Bone marrow (tissue), 2 donors: ENCODE measurements at places on chromosomes 13 and 19.

- DNase-seq: no peak
These were observed 531.1 kb downstream of the DCT start for GRCh38 chr13:93948162-93948922.

GRCh38 chr19:3302755-3303154 lies 63.6 kb upstream of the NFIC start:
- no peak for DNase-seq

DNA sequence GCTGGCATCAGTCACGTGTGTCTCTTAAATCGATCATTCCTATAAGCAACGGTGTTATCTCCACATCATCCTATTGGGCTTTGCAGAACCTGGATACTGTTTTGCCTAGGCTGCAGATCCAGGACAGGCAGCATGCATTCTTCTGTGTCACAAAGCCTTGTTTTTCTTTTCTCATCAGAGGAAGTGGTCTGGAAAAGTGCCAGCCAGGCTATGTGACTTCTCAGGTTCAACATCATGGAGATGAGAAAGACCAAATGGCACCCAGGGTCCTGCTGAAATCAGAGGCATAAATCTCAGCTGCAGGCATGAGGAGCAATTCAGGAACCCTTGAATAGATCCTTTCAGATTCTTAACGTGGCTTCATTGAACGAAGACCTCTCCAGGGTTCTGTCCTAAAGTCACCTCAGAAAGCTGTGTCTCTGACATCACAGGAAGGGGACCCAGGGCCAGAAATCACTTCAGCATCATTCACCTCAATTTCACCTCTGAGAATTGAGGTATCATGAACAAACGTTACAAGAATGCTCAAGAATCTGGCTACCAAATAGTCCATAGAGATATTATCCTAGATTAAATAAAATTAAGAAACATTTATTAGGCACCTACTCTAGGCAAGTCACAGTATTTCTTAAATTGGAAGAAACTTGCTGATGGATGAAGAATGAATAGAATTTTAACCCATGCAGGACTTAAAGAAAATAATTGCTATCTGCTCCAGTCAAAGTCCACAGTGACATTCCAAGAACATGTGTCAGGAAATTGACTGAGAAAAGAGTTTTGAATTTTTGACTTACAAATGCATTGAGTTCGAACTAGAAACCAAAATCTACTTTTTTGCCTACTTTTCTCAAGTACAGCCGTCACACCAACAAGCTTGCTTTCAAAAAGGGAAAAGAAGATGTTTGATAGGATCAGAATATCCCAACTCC lies 124.1 kb downstream of the COG6 start:
- no peak for DNase-seq

DNA sequence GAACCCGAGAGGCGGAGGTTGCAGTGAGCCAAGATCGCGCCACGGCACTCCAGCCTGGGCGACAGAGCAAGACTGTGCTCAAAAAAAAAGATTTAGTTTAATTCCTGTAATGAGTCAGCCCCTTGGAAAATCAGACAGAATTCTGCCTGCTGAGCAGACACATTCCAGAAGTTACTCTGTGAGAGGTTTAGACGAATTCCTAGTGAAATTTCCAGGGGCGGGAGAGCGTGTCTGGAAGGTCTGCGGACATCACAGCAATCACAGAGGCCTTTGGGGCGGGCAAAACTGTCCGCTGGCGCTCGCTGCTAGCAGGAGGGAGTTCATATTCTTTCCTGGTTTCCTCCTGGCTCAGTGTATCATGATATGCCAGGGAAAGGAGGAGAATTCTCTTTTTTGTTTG lies 17.5 kb downstream of the MISP start:
- DNase-seq: no peak

DNA sequence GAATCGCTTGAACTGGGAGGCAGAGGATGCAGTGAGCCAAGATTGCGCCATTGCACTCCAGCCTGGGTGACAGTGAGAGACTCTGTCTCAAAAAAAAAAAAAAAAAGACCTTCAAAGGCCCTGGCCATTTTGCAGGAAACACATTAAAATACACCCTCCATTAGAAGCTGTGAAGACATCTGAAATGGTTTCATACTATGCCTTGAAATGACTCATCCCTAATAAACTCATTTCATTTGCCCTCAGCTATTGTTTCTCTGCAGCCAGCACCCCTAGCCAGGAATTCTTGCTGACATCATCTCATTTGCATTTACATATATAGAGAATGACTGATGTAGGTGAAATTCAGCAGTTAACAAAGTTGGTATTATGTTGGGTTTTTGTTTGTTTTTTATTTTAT lies 8.7 kb downstream of the EML2 start:
- no peak for DNase-seq

- DNase-seq: no peak
These were observed 506.6 kb downstream of the EFNB2 start for GRCh38 chr13:106028911-106029310.

DNA sequence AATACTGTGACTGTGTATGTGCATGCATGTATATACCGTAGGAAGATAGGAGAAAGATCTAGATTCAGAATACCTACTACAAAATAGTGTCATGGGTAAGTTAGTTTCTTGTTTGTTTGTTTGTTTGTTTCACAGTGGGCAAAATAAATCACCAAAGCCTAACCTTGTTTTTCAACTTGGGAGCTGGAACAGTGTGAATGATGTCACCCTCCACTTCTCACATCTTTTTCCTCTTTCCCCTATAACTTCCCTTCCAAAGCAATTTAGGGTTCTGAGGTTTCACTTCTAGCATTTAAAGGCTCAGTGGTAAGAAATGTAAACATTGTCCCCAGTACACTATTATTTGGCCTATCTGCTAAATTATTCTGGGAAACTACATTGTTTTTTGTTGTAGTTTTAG lies 5.4 kb downstream of the KCTD4 start:
- no peak for DNase-seq

DNA sequence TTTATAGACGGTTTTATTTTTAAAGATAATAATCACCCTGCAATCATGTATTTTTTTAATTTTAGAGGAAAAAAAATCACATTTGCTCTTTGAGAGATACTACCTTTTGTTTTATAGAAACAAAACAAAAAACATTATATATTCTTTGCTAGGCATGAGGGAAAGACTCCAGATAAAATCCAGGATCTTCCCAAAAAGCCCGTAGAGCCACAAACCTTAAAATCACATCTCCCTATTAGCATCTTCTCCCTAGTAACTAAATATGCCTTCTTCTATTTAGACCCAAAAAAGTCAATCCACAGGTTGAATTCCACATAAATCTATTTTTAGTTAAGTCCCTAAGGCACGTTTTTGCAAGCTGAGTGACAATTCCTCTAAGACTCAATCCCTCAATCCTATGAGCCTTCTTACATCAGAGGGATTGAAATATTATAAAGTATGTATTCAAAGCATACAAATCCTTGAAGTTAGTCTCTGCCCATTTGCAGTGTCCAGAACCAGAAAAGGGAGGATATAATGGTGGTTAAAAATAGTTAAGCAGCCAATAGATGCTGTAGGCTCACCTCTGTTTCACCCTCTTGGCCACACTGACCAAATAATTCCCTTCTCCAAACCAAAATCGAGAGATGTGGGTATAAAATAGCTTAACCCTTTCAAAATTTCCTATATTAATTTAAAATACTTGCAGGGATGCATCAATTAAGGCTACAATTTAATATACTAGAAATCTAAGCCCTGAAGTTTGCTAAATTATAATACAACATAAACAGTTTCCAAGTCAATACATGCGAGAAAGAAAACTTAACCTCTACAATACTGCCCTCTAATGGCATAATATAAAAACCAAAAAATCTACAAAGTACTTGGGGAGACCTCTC lies 64.0 kb downstream of the SERP2 start:
- DNase-seq: no peak

DNA sequence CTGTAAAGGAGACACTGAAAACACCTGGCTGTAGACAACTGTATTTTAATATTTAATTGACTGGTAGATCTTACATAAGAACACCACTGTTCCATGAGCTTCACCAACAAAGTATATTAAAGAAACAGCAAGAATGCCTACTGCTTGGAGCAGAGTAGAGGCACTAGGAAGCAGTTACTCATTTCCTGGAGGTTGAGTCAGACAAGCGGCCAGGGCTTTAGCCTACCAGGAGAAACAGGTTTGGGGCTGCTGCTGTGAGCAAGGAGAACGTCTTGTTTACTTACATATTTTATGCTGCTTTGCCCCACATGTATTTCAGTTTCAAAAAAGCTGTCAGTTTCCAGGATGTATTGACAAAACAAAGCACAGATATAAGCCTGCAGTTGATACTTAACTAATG lies 33.4 kb downstream of the ALG5 start:
- DNase-seq: no peak

GRCh38 chr13:27463500-27463899 lies 13.1 kb upstream of the MTIF3 start:
- DNase-seq: no peak

GRCh38 chr19:11580116-11580515 lies 2.7 kb upstream of the ACP5 start:
- no peak for DNase-seq

DNA sequence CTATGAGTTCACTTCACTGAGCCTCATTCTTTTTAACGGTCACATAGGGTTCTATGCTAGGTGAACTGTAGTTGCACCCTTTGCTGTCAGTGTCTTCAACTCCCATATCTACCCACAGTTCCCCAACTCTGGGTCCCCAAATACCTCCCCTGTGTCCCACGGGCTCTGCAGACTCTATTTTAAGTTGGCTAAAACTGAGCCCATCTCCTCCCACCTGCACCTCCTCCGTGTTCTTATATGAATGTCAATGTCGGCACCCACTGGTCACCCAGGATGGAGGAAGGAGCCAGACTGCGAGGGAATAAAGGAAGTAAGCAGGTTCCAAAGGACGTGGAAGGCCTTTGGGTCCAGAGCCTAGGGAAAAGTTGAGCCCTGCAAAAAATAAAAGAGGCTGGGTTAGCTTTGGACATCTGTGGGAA lies 802 bp upstream of the PIN1 start:
- DNase-seq: no peak

DNA sequence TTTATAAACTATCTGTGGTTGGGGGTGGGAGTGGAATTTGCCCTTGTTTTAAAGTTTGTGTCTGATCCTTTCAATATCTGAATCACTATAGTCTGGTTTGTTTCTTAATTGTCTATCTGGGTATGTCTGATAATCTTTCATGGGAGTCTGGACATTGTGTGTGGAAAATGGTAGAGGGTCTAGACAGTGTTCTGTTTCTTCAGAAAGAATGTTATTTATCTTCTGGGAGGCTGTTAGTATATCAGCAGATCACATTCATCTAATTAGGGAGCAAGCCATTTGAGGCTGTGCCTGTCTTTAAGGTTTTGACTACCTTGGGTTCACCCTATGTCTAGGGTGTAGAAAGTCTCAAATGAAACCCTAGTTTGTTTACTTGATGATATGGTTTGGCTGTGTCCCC lies 110.5 kb downstream of the NDFIP2 start:
- no peak for DNase-seq

DNA sequence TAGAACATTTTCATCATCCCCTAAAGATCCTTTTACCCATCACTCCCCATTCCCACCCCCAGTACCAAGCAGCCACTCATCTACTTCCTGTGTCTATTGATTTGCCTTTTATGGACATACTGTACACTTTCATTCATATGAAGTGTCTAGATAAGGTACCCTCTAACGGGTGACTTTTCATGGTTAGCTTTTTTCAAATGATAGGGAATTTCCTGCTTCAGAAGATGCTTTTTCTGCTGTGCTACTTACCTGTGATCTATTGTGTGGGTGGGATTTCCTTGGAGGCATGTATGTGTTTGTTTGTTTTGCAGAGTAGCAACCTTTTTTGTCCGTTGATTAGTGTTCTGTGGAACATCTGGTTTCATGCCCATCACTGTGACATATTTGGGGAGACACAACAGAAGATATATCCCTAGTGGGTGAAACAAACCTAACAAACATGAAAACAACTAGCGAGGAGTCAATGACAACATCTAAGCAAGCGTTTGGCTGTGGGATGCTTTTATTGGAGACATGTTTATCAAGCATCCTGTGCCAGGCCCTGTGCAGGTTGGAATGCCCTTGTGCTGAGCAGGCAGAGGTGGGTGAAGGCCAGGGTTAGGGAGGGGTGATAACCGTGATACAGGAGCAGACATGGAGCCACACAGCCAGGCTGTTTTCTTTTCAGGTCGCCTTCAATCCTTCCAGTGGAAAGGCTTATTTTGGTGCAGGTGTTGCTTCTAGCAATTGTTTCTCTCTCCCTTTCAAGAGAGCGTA lies 17.6 kb downstream of the SPINT2 start:
- no peak for DNase-seq

DNA sequence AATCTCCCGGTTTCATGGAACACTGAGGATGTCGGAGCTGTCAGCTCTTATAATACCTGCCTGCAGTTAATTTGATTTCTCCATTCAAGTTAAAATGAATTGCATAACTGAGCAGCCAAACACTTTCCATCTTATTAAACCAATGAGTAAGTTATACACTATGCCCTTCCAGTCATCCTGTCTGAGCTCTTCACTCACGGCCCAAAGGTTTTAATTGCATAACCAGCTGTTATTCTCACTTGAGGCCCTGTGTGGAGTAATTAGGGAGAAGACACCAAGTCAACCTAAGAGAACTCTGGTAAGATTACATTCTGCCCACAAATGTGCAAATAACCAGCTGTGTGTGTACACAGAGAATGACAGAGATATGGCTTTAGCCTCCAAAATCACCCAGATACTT lies 303.5 kb downstream of the TBC1D4 start:
- DNase-seq: no peak

- DNase-seq: no peak
These were observed 644.7 kb upstream of the KLF12 start for GRCh38 chr13:74778946-74779345.

DNA sequence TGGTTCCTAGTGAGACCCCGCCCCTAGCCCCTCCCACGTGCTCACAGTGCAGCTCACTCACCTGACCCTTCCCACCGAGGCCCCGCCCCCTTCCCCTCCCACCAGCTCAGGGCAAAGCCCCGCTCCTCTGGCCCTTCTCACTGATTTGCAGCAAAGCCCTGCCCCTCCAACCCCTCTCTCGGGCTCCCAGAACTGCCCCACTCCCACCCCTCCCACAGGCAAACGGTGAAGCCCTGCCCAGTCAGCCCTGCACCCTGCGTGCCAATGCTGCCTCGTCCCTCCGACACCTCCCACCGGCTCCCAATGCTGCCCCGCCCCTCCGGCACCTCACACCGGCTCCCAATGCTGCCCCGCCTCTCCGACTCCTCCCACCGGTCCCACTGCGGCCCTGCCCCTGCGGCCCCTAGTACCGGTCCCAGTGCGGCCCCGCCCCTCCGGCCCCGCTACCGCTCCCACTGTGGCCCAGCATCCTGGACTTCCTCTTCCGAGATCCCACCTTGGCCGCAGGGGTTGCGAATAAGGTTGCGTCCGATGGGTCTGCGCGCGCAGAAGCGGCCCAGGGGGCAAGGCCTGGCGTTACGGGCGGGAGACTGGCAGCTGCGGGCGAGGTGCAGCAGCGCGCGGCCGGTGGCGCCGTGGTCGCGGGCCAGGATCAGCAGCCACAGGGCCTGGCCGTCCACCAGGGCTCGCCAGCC lies 834 bp downstream of the FBXO27 start:
- no peak for DNase-seq

GRCh38 chr13:101264931-101265330 lies 151.4 kb downstream of the NALCN start:
- DNase-seq: no peak

DNA sequence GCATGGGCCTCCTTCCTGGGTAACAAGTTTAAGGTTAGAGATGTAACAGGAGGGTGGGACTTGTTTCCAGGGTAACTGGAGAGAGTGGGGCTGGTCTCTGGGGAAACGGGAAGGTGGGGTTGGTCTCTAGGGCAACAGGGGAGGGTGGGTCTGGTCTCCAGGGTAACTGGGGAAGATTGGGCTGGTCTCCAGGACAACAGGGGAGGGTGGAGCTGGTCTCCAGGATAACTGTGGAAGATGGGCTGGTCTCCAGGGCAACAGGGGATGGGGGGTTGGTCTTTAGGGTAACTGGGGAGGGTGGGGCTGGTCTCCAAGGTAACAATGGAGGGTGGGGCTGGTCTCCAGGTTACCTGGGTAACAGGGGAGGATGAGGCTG lies 36.5 kb downstream of the SPTBN4 start:
- no peak for DNase-seq
